ENCODE measurements at places on chromosomes 13 and 19.
A peak's percentile ranks its signal among the peaks of the same experiment; 100 is the strongest.

- no peak for DNase-seq
These were observed 24.0 kb downstream of the RNF6 start for GRCh38 chr13:26198116-26198515.

GRCh38 chr19:49952479-49952836, 8.5 kb downstream of the SIGLEC11 start:
- no peak for DNase-seq

DNA sequence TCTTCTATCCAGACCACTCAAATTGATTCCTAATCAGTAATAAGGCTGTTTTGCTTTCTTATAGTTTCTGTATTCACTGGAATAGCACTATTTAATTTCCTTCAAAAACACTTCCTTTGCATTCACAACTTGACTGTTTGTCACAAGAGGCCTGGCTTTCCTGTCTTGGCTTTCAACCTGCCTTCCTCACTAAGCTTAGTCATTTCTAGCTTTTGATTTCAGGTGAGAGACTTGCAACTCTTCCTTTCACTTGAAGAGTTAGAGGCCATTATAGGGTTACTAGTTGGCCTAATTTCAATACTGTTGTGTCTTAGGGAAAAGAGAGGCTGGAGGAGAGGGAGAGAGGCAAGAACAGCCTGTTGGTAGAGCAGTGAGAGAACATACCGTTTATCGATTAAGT, 47.0 kb downstream of the SACS start:
- DNase-seq, result no peak

GRCh38 chr13:26897706-26898550, 137.3 kb upstream of the GPR12 start:
- no peak for DNase-seq

- DNase-seq, result no peak
These were observed 3.5 kb downstream of the SLC7A9 start for GRCh38 chr19:32866061-32866460.

GRCh38 chr13:74571811-74572210, 437.6 kb upstream of the KLF12 start:
- DNase-seq, result no peak

DNA sequence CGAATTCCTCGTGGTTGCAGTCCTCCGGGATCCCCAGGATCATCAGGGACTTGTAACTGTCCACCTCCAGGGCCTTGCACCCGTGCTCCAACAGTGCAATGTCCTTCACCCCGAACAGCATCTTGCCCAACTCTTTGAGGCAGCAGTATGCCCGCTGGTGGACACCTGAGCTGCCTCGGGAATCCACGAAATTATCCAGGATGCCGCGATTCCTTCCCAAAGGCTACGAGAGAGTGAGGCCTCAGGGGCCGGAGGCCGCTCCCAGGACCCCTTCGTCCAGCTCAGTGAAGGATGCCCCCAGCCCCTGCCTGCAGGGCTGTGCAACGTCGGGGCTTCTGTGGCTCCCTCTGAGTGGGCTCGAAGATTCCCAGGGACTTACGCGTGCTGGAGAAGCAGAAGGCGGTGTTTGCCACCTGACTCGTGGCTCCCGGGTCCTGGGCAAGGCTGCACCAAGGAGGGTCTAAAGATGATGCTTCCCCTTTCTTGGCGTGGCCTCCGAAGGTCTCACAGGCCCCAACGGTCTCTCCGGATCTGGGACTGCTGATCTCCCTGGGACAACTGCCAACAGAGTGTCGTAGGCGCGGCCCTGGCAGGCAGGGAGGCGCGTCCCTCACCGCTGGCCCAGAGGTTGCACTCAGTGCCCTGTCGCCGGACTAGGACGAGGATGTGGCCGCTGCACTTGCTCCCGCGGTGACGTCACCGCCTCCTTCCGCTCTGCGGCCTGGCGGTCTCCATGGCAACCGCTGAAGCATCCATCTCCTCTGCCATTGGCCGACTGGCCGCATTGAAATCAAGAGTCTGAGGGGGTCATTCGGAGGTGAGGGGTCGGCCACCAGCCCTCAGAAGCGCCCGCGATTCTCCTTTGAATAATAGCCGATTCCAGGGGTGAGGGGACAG, at the start of gene PNMA8C:
PNMA8C (minus strand) TSS at position 698 of the 897 bp plus-strand sequence; CDS start at position 121, 577 bp downstream.
- peak; percentile 93 for DNase-seq

DNA sequence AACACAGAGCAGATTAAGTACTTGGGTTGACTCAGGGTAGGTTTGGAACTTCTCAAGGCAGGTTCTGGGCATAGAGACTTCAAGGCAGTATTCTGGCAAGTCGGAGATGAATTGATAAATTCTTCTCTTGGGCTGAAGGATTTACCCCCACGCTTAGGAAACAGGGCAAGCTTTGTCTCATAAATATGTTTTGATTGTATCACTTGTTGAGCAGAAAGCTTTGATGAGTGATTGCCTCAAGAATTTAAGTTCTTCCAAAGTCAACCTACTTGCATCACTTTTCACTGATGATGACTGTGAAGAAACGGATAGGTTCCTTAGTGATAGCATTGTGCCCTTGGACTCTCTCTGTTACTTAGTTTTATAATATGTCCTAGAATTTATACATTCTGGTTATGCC, 258.6 kb upstream of the DACH1 start:
- DNase-seq, result no peak

- no peak for DNase-seq
These were observed 94.6 kb upstream of the RFC3 start for GRCh38 chr13:33723365-33723764.

- DNase-seq, result peak; percentile 23
These were observed 9.1 kb downstream of the COL4A2 start for GRCh38 chr13:110316196-110316595.

DNA sequence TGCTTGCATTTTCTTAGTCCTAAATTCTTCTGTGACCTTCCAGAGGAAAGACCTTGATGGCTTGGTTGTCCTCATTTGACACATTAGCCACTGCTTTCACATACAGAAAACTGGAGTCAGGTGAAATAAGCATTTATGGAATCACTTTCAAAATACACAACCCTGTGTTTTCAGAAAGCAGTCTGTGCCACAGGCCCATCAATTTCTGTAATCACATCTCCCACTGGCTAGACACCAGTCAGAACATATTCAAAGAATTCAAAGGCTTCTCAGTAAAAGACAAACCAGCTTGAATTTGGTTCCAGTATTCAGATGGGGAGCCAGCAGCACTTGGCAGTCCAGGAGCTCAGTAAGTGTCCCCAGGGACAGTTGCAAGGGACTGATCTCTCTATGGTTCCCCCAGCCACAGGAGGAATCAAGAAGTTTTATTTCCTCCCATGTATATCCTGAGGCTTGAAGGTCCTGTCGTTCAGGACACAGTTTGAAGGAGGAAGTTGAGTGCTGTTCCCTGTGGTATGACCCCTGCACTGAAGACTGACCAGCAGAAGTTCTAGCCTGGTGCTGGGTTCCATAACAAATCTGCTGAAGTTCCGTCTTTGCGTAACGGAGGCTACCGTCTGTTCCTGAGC, 214.3 kb downstream of the FOXO1 start:
- no peak for DNase-seq

DNA sequence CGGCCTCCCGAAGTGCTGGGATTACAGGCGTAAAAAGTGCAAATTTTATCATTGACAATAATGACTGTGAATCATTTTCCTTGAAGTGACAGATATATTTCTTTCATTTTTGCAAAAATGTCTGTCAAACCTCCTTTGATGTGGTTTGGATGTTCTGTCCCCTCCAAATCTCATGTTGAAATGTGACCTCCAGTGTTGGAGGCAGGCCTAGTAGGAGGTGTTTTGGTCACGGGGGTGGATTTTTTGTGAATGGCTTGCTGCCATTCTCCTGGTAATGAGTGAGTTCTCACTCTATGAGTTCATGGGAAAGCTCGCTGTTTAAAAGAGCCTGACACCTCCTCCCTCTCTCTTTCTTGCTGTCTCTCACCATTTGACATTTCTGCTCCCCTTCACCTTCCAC, 5.5 kb upstream of the SLC1A6 start:
- DNase-seq, result no peak

- peak; percentile 81 for DNase-seq
These were observed 2.3 kb downstream of the SPACA4 start for GRCh38 chr19:48608798-48609263.

- peak; percentile 82 for DNase-seq
These were observed at the start of gene CHST8 for GRCh38 chr19:33621811-33622504. CHST8 (plus strand) TSS chr19:33621953; CDS start chr19:33689262, 67,309 bp downstream.

- no peak for DNase-seq
These were observed 179.2 kb upstream of the ZNF507 start for GRCh38 chr19:32166238-32166637.

GRCh38 chr13:42478531-42479156, 95.3 kb upstream of the TNFSF11 start:
- DNase-seq, result no peak

DNA sequence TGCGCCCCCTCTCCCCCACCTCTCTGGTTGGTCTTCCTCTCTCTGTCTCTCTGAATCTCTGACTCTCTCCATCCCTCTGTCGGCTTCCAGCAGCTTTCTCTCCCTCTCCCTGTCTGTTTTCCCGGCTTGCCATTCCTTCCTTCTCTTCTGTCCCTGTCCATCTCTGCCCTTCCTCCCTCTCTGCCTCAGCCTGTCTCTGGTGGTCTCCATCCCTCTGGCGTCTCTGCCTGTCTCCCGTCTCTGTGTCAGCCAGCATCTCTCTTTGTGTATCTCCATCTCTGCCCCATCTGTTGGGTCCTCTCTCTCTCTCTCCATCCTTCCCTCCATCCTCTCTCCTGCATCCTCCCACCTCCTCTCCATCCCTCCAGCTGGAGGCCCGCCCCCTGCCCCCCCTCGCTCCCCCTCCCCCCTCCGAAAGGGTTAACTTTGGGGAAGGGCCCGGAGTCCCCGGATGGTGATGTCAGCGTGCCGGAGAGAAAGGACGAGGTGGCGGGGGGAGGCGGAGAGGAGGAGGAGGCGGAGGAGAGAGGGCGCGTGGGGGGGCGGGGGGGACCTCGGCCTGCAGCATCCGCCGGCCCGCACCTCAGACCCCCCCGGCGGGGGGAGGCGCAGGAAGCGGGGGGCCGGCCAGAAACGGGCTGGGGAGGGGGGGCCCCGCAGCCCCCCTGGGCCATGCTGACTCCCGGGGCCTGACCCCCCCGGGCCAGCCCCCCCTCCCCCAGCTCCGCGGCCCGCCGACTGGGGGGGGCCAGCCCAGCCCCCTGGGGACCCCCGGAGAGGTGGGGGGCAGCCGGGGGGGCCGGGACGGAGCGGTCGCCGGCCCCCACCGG, at the start of gene BRSK1:
BRSK1 (plus strand) TSS at position 450 of the 830 bp plus-strand sequence. CDS start 446 bp downstream, outside the sequence.
- DNase-seq, result peak; percentile 89

DNA sequence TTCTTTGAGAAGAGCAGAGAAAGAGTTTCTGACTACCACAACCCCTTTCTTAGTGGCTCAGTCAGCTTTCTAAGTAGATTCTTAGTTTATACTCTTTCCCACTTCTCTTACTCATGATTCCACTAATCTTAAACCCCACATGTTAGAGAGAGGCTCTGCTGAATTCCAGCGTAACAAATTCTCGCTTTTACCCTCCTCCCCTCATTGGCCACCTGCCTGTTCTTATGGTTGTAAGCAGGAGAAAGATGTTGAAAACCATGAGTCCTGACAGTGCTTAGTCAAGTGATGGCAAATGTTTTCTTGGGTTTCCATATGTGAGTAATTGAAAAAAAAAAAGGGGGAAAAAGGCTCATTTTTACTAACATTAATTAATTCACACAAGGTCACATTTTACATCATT, 125.9 kb downstream of the ZDHHC20 start:
- DNase-seq, result no peak

DNA sequence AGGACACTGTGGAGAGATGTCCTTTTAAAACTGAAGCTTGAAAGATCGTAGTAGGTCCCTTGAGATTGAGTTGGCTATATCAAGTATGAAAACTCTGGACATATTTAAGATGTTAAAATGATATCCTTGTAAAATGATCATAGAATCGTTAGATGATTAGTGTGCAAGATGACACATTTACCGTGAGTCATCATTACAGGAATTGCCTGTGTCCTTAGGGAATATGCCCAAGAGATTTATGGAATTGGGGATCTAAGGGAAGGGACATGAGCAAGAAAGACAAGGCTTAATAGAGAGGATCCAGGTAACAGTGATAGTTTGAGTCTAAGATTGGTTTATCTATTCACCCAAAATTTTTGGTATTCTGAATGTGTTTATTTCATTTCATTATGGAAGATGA, 233.7 kb downstream of the GPC5 start:
- DNase-seq, result no peak

DNA sequence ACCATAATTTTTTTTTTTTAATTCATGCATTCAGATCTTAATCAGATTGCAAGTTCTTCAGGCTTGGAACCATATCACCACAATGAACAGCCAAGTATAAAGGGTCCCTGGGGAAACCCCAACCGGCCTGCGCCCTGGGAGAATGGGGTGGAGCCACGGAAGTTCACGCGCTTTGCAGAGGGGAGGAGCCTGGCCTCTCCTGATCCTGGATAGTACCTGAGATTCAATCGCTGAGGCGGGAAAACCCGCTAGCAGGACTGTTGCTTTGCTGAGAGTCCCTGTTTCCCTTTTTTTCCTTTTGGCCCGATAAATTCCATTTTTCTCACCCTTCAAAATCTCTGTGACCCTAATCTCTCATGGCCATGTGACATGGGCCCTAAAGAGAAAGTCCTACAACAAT, 385.1 kb downstream of the IRS2 start:
- DNase-seq, result peak; percentile 50

- peak; percentile 76 for DNase-seq
These were observed at the start of gene TBXA2R for GRCh38 chr19:3606690-3607289. TBXA2R (minus strand) TSS chr19:3606875; CDS start chr19:3600634, 6,241 bp downstream.

DNA sequence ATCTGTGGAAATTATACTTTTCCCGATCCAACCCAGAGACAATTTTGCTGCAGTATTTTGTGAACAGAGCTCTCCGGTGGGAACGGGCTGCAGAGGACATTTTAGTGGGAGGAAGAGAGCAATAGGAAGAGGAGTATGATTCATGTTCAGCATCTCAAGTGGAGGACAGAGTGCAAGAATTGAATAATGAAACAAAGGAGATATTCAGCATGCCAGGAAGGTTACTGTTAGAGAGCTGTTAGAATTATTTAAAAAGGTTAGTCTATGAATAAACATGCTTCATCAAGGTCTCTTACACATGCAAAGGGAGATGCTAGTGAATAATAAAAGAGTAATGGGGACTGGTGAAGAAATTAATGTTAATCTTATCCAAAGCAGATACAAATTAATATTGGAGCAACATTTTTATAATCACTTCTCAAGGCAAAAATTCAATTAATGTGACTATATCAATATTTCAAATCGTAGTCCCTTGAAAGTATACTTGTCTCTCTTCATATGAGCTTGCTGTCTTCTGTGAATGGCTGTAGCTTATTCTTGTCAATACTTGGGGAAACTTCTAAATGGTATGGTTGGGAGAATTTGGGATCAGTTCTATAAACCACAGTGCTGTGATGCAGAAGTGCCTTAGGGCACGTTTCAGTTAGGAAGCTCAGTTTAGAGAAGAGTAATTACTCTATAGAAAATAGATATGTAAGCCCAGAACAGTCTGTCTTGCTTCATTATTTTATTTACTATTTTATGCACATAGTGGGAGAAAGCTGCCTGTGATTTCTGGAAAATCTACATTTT, 1165.8 kb downstream of the OLFM4 start:
- DNase-seq, result no peak
